ENCODE measurements at places on chromosomes 3 and 15. TPM values are rescaled to one million over a fixed set of nuclear protein-coding genes. Genes with fewer than 3 reads are reported as not detected.

NT5DC2 gene
- 53.2 TPM for total RNA-seq

PRTG gene
- total RNA-seq, result 35.5 TPM

HGD gene
- not detected for total RNA-seq

CHL1 gene
- total RNA-seq, result 11.3 TPM

CIP2A gene
- total RNA-seq, result 34.3 TPM

GUCA1C gene
- not detected for total RNA-seq

TBL1XR1 gene
- 49.7 TPM for total RNA-seq

LCMT2 gene
- total RNA-seq, result not detected

ST8SIA2 gene
- not detected for total RNA-seq

GNAT1 gene
- total RNA-seq, result not detected

PAK6 gene
- 1.8 TPM for total RNA-seq

SPTSSB gene
- total RNA-seq, result not detected

TUSC2 gene
- total RNA-seq, result 45.4 TPM

GOLGA8J gene
- total RNA-seq, result not detected

Measured in G401 (cell line).